ENCODE measurements at places on chromosomes 3 and 15.
A peak's percentile ranks its signal among the peaks of the same experiment; 100 is the strongest.

GRCh38 chr3:197015790-197016736 is 13.6 kb downstream of the MELTF start:
- no peak for DNase-seq

GRCh38 chr15:63484433-63485186 is 19.8 kb upstream of the USP3 start:
- no peak for DNase-seq

GRCh38 chr3:46999516-47000197 is 20.2 kb downstream of the NBEAL2 start:
- DNase-seq, result no peak

GRCh38 chr3:29892976-29893554 is 612.2 kb downstream of the RBMS3 start:
- no peak for DNase-seq

GRCh38 chr3:4829031-4829394 is 150.2 kb upstream of the BHLHE40 start:
- DNase-seq, result no peak

GRCh38 chr15:40043927-40044716 is 5.1 kb upstream of the SRP14 start:
- DNase-seq, result no peak

- DNase-seq, result no peak
Observed at GRCh38 chr15:63481105-63481810, 23.1 kb upstream of the USP3 start.

DNA sequence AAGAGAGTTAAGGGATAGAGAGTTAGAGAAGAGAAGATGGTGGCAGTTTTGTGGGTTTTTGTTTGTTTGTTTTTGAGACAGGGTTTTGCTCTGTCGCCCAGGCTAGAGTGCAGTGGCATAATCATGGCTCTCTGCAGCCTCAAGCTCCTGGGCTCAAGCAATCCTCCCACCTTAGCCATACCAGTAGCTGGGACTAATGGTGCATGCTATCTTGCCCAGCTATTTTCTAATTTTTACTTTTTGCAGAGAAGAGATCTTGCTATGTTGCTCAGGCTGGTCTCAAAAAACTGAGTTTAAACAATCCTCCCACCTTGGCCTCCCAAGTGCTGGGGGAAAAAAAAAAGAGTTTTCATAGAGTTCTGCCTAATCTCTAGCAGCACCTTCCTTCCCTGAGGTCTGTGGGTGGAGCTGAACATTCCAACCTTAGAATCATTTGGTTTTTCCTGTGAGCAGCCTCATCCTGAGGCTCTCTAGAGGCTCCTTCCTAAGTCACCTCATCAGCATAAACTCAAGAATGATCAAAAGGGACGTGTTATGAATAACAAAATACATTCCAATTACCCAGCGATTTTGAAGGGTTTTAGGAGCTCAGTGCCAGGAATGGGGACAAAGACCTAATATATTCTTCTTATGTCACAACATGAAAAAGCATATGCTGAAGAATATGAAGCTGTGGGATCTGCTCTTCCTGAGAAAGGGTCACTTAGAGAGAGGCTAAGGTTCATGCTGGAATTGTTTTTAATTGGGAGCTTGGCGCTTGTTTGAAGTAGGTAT is 180.6 kb downstream of the LSAMP start:
- no peak for DNase-seq

- no peak for DNase-seq
Observed at GRCh38 chr3:58260261-58260731, 22.7 kb downstream of the ABHD6 start.

- no peak for DNase-seq
Observed at GRCh38 chr3:37197810-37198371, 23.5 kb upstream of the LRRFIP2 start.

DNA sequence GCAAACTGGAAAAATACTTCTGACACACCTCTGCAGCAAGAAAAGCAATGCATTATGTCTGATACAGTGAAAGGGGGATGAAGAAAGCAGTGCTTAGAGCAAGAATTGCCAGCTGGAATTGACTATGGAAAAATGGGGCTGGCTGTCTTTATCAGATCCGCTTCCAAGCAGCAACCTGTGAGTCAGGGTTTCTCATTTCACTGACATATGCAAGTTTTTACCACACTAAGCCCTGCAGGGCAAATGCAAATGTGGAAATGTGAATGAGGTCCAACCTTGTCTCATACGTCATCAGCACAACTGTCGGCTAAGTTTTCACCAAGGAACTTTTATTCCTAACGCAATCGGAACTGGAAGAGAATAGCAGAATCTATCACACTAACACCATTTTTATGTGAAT is 172.5 kb upstream of the GADL1 start:
- no peak for DNase-seq

DNA sequence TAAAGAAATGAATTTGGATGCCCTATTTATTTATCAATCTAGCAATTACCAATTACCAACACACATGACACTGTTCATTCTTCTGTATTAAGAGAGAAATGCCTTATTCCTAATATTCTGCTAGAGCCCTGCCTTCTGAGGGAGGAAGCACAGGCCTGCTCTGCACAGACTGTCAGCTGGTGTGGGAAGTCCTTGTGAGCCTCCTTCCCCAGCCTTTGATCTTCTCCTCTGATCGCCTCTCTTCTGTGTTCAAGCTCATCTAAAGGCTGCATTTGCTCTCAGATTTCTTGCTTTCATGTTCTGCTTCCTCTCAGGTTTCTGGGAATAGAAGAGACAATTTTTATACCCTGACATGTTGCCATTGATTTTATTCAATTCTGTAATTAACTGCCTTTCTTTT is 290.6 kb upstream of the UMPS start:
- no peak for DNase-seq

DNA sequence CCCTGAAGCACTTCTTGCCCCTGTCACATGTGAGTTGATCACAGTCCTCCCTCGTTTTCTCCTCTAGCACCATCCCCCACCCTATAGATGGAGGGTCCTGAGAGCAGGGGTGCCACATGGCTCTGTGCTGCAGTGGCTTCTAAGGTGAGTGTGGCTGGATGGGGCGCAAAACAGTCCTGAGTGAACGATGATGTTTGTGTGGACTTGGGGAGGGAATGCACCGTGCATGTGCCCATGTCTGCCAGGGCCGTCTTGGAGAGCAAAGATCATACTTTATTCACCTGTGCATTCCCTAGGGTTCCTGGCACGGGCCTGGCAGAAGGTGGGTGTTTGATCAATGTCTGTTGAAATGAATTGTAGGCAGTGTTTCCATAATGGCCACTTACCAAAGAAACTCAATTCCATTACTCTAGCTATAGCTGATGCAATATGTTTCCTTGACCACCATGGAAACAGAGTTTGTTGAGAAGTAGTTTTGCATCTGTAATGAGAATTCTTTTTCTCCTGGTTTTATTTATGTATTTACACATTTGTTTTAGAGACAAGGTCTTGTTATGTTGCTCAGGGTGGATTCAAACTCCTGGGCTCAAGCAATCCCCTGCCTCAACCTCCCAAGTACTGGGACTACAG is 58.0 kb downstream of the ABTB1 start:
- DNase-seq, result no peak

DNA sequence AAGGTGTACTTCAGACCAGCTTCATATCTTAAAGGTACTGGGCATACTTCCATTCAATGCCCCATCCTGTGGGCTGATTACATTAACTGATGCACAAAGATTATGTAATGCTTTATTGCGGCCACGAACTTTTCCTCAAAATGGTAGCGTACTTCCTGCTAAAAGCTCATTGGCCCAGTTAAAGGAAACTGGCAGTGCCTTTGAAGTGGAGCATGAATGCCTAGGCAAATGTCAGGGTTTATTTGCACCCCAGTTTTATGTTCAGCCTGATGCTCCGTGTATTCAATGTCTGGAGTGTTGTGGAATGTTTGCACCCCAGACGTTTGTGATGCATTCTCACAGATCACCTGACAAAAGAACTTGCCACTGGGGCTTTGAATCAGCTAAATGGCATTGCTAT is 3.4 kb downstream of the SKIL start:
- DNase-seq, result no peak

- no peak for DNase-seq
Observed at GRCh38 chr15:101384276-101384675, 89.2 kb upstream of the SNRPA1 start.

DNA sequence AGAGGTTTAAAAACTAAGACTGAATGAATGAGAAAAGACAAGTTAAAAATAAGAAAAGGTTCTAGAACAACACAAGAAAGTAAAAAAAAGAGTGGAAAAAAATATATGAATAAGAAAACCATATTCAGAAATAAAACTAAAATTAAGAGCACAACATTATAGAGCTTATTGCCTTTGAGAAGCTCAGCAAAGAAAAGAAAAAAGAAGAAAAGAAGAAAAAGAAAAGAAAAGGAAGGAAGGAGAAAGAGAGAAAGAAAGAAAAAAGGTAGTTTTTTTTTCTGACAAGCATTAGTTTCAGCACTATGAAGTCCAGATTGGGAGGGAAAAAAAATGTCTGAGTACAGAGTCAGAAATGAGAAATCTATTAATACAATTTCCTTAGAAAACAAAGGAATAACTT is 81.5 kb downstream of the FAIM start:
- no peak for DNase-seq

- no peak for DNase-seq
Observed at GRCh38 chr3:53016236-53016635, 29.6 kb downstream of the SFMBT1 start.

GRCh38 chr3:8506571-8507061 is 5.0 kb downstream of the LMCD1 start:
- no peak for DNase-seq

DNA sequence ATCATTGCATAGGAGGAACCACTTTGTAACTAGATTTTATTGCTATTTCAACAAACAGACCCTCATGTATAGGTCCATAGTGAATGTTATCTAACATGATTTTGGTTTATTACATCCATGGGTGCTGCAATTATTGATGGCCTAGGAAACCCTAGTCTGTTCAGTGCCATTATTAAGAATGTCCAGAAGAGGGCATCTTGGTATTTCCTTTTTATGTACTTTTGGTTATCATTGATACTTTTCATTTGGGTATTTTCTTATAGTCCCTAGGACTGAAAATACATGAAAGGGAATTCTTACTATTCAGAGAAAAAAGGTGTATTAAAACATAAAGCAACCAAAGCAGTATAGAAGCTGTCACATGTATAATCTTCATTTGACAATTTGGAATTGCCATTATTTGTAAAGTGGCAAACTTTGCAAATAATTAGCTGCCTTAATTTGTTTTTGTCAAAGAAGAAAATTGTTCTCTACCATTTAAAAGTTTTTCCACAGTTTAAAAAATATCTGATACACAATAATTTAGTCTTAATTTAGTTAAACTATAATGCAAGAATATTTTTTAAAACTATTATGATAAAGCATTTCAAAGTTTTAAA is 48.7 kb downstream of the CNOT10 start:
- DNase-seq, result peak; percentile 28

GRCh38 chr3:57007521-57008460 is 52.7 kb upstream of the SPATA12 start:
- DNase-seq, result no peak

- no peak for DNase-seq
Observed at GRCh38 chr3:62892951-62893350, 17.7 kb upstream of the CADPS start.

GRCh38 chr3:119359476-119360326 is 65.5 kb downstream of the ARHGAP31 start:
- no peak for DNase-seq
